Sigmoid colon (tissue), 7 donors: ENCODE measurements at places on chromosomes 16 and 17. TPM values are rescaled to one million over a fixed set of nuclear protein-coding genes. Genes with fewer than 3 reads are reported as not detected.
A peak's percentile ranks its signal among the peaks of the same experiment; 100 is the strongest.

PPM1E gene
- 0.36 TPM for total RNA-seq

DNA sequence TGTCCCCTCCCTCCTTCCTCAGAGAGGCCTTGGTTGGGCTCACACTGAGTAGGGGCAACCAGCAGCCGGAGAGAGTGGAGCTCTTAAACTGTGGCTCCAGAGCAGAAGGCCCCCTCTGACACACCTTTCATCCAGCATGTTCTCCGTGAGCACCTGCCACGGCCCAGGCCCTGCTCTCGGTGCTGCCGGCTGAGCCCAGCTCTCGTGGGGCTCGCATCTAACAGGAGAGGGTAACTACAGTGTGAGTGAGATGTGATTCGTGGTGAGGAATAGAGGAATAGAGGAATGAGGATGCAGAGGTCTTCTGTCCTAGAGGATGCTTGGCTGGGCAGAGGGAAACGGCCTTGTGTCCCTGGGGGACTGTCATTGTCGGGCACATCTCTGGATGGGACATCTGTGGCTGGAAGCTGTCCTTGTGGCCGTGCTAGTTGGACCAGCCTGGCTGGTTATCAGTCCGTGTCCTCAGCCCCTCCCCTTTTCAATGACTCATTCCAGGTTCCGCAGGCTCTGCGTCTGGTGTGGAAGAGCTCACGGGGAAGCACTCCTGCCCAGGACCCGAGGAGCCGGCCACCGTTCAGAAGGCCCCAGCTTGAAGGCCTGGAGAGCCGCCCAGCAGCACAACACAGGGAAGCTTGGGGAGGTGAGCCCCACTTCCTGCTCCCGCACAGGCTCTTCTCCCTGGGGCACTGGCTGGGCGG, 11.9 kb upstream of the DNASE1 start:
- DNase-seq = peak; percentile 66

GRCh38 chr16:23521037-23521743, 10.9 kb upstream of the GGA2 start:
- DNase-seq = no peak

DNA sequence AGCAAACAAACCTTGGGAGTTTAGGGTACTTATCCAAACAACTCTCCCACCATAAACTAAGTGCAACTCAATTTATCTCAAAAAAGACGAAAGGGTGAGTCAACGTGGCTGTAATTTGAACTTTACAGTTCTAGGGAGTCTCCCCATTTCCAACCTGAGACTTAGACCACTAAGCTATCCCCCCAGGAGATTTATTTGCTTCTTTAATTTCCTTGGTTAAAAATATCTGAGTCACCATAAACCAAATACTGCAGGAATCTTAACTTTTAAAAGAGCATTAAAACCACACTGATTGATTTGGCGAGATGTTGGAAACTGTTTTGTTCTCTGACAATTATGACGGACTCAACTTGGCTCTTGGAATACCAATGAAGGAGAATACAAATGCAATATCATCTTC, 299.3 kb upstream of the SOX9 start:
- DNase-seq = no peak

DNA sequence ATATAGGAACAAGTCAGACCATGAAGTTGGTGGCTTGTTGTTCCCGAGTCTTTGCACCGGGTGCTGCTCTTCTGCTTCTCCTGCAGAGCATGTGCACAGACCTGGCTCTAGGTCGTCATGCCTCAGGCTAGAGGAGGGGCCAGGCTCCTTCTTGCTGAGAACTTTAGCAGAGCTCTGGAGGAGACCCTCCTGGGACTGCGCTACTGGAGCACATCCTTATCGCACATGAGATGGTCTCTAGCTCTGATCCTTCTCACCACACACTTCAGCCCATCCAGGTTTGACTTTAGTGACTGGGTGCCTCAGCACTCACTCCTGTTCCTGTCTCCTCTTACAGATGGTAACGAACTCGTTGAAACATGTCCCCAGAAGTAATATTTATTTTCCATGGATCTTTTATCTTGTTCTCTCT, 14.9 kb downstream of the FOXK2 start:
- no peak for DNase-seq

DNA sequence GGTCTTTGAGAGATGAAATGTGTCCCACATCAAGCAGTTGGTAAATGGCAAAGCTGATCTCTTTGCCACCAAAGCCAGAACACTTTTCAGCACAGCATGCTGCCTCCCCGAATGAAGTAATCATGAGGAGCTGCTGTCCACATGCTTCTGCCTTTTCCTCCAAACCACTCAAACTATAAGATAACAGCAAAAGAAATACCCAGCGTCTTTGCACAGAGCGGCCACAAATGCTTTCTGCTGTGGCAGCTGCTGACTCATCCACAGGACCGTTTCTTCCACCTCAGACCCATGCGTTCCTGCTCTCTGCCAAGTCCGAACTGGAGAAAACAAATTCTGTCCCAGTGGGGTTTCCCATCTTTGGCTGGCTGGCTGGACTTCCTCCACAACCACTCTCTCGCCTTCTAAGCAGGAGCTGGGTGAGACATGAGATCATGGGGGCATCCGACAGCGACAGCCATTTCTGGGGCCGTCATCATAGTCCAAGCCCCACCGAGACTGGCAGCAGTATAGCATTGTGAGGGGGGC, 27.1 kb downstream of the TBC1D3B start:
- DNase-seq = peak; percentile 64

- no peak for DNase-seq
These were observed 87.9 kb downstream of the CLEC16A start for GRCh38 chr16:11032000-11032921.
